COLO829 (cell line): ENCODE measurements at places on chromosomes 6 and 20.
A peak's percentile ranks its signal among the peaks of the same experiment; 100 is the strongest.

DNA sequence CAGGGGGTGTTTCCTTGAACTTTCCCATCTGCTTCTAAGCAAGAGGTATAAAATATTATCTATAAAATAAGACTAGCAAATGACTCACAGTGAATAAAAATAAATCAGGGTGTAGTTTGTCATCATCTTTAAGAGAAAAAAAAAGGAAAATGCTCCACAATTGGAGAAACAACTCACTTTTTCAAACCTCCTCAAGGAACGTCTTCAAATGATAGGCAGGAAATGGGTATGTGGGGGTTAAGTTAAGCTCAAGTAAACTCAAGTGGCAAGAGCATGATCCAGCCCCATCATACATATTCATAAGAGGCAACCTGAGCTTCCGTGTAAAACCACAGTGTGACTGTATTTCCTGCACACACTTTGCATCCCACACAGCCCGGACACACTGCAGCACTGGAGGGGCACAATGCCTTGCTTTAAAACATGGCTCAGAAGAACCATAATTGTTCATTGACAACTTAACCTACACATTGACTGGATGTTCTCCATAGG lies 58.5 kb upstream of the CEP85L start:
- DNase-seq = peak; percentile 64

DNA sequence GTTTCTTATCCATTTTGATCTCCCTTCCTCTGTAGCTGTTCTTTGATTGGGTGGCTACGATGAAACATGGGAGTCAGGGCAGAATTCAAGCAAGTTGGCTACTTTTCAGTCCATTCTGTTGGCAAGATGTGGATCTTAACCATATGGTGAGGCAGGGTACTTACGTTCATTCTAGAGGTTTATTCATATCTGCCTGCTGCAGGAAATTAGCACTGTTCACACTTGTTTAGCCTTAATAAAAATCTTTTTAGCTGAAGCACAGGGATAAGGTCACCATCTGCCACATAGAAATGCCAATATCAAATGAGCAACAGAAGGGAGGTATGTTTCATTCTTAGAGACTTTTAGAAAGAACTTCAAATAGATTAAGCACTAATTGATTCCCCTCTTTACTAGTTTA lies 83.9 kb downstream of the GRIK2 start:
- no peak for DNase-seq

GRCh38 chr20:45189067-45189609 lies 14.4 kb downstream of the PI3 start:
- no peak for DNase-seq

DNA sequence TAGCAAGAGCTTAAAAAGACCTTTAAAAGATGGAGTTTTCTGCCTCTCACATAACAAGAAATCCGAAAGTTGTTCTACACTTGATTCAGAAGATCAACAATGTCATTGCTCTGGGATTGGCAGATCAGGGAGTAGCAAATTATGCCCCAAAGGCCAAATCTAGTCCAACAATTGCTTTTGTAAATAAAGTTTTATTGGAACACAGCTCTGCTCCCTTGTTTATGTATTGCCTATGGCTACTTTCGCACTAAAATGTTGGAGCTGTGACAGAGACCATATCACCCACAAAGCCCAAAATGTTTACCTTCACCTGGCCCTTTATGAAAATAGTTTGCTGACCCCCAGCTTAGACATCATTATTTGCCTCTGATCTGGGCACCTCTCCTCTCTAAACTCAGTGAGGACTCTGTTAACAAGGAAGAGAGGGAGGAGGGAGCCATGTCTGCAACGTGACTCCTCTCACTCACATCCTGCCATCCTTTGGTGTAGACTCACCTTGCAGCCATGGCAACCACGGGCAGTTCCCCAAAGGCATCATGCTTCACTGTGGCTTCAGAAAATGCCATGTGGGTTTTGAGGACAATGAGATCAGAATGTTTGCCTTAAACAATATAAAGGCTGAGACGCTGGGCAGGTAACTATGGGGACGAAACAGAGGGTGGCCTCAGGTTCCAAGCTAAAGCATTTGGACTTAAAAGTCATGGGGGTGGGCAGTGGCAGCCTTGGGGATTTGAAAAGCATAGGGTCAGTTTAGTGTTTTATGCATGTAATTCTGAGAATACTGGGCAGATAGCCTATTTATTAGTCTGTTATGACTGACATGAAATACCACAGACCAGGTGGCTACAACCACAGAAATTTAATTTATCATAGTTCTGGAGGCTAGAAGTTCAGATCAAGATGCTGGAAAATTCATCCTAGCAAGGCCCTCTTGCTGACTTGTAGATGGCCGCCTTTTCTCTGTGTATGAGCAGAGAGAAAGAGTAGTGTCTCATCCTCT lies 149.7 kb upstream of the TNFAIP3 start:
- no peak for DNase-seq

DNA sequence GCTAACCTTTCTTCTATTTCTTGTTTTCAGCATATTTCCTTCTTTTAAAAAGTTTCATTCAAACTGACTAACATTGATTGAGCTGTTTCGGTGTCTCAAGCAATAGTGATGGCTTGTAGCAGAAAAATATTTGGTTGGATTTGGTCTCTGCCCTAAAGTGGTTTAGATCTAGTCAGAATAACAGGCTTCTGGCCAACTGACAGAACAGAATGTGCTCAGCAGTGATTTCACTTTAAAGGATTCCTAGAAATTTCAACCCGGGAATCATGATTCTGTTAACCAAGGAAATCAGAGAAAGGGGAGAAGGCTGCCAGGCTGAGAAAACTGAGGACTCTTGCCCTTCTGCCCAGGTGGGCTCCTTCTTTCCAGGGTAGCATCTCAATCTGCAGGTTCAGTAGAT lies 16.6 kb upstream of the GSTA1 start:
- no peak for DNase-seq

DNA sequence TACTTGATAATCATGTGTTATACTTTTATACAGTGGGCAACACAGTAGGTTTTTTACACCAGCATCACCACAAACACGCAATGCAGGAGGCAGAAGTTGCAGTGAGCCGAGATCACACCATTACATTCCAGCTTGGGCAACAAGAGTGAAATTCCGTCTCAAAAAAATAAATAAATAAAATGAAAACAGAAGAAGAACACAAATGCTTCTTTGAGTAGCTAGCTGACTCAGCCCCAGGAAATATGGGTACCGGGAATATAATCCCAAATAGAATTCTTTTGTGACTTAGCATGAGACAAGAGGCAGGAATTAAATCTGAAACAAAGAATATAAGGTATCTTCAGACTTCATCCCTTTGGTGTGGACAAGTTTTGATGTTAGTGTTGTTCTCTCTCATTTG lies 164.2 kb upstream of the ATXN1 start:
- peak; percentile 69 for DNase-seq

DNA sequence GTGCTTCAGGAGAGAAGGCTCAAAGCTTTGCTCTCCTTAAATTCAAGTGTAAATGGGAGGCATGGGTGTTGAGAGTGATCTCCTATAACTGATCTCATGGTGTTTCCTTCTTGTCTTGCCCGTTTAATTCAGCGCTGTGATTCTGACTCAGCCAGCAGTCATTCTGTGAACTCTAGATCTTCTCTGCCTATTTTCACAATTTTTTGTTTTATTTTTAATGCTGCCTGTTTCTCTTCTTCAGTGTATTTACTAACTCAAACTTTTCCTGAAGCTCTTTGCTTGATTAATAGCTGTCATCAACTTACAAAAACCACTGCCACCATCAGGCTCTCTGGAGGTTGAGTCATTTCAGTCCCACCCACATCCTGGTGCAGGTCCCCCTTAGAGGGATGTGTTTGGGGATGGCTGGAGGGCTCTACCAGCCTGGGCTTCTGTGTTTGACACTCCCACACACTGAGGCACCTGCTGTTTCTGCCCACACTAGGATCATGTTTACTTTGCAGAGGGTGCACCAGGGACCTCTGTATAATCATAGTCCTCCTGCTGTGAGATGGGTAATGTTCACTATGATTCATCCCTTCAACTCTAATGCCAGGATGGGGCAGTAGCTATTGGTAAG lies 94.0 kb downstream of the SHLD1 start:
- peak; percentile 54 for DNase-seq

DNA sequence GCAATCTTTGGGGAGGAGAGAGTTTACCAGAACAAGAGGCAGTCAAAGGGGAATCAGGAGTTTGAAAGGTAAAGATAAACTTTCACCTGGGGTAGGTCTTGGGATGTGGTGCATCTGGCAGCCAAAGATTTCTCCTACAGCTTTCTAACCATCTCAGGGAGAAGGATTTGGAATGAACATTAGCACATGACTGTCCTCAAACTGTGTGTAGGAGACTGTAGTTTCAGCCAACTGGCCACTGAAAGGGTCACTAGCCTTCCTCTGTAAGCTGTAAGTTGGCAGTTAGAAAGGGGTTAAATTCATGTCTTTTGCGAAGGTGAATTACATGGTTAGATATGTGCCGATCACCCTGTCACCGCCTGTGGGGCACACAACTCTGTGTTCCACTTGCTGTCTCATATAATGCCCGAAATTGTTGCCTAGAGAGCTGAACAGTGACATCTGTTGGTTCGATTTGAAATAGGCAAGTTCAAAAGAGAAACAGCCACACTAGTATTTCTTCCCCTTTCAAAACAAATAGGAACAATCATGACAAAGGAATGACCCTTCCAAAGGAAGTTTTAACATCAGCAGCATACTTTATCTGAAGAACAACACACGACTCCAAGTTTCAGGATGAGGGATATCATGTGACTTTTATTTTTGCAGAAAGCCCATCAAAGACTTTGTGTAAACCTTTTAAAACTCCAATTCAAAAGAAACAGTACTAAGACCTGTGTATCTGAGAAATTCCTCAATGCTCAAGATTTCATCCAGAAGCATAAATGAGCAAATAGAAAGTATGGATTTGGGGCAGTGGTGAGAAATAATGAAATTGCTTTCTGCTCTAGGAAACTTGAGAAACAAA lies 1.1 kb upstream of the OPN5 start:
- DNase-seq = peak; percentile 84

- DNase-seq = peak; percentile 35
Measured at GRCh38 chr20:18019068-18019467, 38.6 kb downstream of the OVOL2 start.

DNA sequence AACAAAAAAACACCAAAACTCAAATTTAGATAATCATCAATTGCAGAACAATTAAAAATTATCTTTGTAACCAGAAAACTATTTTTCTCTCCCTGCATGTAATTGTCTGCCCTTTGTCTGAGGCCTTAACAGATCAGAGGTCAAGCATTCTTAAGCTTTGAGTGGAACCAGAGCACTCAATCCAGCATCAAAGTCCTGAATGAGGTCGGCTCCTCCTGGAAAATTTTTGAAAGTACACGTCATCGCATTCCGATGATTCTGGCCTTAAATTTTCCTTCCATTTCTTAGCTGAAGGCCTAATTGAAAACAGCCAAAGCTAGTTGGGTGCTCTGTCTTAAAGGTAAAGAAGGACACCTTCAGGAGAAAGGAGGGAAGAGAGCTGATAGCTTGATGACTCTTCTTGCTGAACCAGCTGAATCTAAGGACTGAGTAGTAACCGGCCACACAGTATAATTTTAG lies 510.2 kb upstream of the SULF2 start:
- peak; percentile 69 for DNase-seq

GRCh38 chr6:36774331-36774730 lies 64.9 kb downstream of the CPNE5 start:
- no peak for DNase-seq

GRCh38 chr6:87210979-87211378 lies 55.6 kb downstream of the ZNF292 start:
- no peak for DNase-seq

- DNase-seq = no peak
Measured at GRCh38 chr6:15183979-15184378, 61.9 kb upstream of the JARID2 start.

DNA sequence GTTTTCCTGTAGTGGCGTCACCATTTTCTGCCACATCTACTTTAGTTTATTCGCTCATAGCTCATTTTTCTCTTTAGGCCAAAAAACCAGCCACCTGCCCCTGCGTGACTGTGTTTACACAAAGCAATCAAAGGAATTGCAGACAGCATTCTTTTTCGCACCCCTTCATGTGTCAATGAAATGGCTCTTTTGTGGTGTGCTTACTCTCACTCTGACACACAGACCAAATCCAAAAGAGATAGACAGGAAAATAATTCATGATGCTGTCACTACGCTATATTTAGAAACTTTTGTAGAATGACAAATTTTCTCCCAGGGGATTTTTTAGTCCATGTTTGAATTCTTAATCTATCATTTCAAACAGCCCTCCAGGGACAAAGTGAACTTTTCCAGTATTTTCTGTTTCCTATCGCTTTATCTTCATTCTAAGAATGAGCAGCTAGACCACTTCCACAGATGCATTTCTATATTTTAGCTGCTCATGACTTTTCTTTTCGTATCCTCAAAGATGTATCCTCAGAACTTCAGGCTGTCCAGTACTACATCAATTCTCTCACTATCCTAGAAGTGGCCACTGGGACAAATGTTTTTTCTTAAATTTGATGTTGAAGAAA lies 37.9 kb upstream of the KHDRBS2 start:
- no peak for DNase-seq
